ENCODE measurements at places on chromosomes 2 and 18. TPM values are rescaled to one million over a fixed set of nuclear protein-coding genes. Genes with fewer than 3 reads are reported as not detected.

Gene GAL3ST2
- total RNA-seq = not detected

GRCh38 chr18:48541026-48541746 lies 2.4 kb downstream of the CTIF start:
- no peaks in the 10 kb centered on the region for H3K27me3 ChIP-seq
- H3K4me3 ChIP-seq = peak overlapping the region; percentile 92
- H3K27ac ChIP-seq = peak overlapping the region; percentile 90
- DNase-seq = peak; percentile 89
- peaks cover 7% of the 10 kb centered on the region for H3K36me3 ChIP-seq

DNA sequence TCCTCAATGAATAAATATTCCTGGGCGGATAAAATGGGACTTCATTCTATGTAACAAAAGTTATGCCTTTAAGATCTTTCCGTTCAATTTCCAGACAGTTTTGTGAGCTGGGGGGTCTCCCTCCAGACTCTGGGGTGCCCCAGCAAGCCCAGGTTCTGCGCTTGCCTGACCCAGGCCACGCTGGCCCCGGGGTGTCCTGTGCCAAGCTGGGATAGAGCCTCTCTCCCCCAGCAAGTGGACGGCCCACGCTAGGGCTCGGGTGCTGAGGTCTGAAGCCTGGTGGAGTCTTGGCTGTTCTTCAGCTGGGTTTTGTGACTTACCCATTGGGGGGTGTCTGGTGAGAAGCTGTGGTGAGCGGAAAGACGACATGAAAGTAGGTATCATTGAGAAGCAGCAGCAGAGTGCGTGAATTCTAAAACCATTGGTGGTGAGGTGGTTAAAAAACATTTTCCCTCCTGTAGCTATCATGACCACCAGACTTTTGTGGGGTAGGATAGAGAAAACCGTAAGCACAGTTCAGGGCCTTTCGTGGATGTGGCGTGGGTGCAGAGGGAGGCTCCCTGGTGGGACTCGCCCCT lies 346.8 kb downstream of the ANAPC1 start:
- H3K4me1 ChIP-seq = peaks cover 28% of the 10 kb centered on the region
- H3K4me3 ChIP-seq = no peak overlapping the region
- no peak overlapping the region for H3K27ac ChIP-seq
- H3K36me3 ChIP-seq = no peaks in the 10 kb centered on the region
- H3K27me3 ChIP-seq = no peaks in the 10 kb centered on the region

GRCh38 chr2:100861340-100861739 lies 41.4 kb downstream of the NPAS2 start:
- no peaks in the 10 kb centered on the region for H3K27me3 ChIP-seq
- no peak overlapping the region for H3K4me3 ChIP-seq
- peaks cover 25% of the 10 kb centered on the region for H3K4me1 ChIP-seq
- H3K36me3 ChIP-seq = peaks cover 4% of the 10 kb centered on the region

DNA sequence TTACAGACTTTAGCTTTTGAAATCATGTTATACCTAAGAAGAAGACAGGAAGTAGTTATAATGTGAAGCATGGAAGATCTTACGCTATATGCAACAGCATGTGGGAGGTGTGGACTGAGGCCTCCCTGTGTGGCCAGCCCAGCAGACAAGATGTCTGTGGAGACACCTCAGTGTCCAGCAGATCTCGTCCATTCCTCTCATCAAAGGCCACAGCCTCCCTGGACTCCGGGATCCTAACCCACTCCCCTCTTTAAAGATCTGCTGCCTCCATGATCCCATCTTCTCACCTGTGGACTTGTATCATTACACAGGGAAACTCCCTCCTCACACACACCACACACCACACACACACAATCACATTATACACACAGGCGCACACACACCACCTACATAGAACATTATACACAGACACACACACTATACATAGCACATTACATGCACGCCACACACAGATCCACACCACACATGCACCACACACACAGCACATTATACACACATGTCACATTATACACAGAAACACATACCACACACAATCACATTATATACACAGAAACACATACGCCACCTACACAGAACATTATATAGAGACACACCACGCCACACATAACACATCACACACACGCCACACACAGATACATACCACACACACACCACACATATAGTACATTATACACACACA lies 89.5 kb downstream of the PXDN start:
- no peak overlapping the region for H3K27ac ChIP-seq
- H3K27me3 ChIP-seq = no peaks in the 10 kb centered on the region
- no peak overlapping the region for H3K4me3 ChIP-seq
- peaks cover 41% of the 10 kb centered on the region for H3K36me3 ChIP-seq
